ENCODE measurements at places on chromosomes 7 and 10. TPM values are rescaled to one million over a fixed set of nuclear protein-coding genes. Genes with fewer than 3 reads are reported as not detected.

GRCh38 chr7:86733783-86734182, 90.1 kb downstream of the GRM3 start:
- DNase-seq, result no peak

- DNase-seq, result no peak
These were observed 98.6 kb downstream of the ARID5B start for GRCh38 chr10:62000037-62000603.

GRCh38 chr10:24465124-24465874, 256.4 kb downstream of the KIAA1217 start:
- DNase-seq, result no peak

- peak; percentile 94 for DNase-seq
These were observed 170.2 kb downstream of the FAM107B start for GRCh38 chr10:14604181-14605142.

DNA sequence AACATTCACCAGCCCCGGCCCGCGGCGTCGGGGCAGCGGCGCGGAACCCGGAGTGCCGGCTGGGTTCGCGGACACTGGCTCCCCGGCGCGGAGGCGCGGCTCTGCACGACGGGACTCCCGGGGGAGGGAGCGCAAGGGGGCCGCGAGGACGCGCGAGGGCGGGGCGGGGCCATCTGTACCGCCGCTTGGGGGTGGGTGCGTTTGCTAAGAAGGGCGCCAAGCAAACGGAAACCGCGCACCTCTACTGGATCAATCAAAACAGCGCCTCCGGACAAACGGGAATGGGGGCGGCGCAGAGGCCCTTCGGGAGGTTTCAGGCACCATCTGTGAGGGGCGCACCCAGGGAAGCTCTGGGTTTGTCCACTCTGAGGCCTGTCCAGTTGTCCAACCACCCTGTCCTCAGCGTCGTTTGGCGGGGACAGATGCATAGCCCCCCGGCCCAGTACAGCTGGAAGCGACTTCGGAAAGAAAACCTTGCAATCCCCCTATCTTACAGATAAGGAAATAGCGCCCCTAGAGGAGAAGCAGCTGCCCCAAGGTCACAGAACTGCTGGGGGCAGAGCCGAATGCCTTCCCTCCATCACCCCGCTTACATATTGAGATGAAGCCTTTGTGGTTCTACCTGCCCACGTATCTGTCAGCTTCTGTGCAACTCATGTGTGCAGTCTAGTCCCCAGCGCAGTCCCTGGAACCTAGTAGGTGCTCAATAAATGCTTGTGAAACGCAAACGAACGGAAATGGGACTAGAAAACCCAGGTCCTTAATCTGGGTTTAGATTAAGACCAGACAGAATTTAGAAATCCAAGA, 10.7 kb upstream of the SLIT1 start:
- DNase-seq, result peak; percentile 82

DNA sequence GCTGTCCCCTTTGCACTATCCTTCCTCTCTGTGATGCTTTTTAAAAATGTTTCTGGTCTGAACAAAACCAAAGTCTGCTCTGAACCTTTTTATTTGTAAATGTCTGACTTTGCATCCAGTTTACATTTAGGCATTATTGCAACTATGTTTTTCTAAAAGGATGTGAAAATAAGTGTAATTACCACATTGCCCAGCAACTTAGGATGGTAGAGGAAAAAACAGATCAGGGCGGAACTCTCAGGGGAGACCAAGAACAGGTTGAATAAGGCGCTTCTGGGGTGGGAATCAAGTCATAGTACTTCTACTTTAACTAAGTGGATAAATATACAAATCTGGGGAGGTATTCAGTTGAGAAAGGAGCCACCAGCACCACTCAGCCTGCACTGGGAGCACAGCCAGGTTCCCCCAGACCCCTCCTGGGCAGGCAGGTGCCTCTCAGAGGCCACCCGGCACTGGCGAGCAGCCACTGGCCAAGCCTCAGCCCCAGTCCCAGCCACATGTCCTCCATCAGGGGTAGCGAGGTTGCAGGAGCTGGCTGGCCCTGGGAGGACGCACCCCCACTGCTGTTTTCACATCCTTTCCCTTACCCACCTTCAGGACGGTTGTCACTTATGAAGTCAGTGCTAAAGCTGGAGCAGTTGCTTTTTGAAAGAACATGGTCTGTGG, 11.4 kb upstream of the CSGALNACT2 start:
- no peak for DNase-seq

- DNase-seq, result no peak
These were observed 547.4 kb downstream of the PHTF2 start for GRCh38 chr7:78345979-78346378.

Gene GALNT17
- 22.4 TPM for total RNA-seq

Gene PNLIPRP1
- 0.94 TPM for total RNA-seq

Gene TAS2R4
- total RNA-seq, result 1.6 TPM
